CD4-positive, alpha-beta T cell treated with Interleukin-1 beta for 1 hour (primary cell): ENCODE measurements at places on chromosomes 3 and 15.

DNA sequence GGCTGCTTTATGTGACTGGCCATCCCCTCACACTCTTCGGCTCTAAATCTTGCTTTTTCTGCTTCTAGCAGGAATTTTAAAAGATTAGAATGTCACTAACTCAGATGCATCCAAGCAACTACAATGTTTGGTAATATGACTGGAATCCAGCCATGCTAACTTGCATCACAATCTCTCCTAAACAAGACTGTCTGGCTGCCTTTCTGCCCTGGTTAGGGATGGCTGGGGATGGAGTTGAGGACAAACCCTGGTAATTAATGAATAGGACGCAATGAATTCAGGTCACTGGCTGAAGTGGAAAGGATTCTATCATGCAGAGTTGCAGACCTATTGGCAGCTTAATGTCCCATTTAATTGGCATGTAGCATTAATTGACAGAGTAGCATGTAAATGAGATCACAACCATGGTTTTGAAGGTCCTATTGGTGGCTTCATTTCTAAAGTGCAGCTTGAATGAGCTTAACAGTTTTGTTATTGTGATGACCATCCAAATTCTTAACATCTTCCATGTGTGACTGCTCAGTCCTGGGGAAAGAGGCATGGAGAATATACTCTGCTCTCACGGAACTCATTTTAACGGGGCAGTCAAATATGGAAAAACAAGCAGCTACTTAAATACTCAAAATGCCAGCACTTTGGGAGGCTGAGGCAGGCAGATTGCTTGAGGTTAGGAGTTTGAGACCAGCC is 21.7 kb downstream of the NMNAT3 start:
- DNase-seq: no peak

- no peak for DNase-seq
These were observed 21.8 kb upstream of the POU1F1 start for GRCh38 chr3:87298111-87298718.

DNA sequence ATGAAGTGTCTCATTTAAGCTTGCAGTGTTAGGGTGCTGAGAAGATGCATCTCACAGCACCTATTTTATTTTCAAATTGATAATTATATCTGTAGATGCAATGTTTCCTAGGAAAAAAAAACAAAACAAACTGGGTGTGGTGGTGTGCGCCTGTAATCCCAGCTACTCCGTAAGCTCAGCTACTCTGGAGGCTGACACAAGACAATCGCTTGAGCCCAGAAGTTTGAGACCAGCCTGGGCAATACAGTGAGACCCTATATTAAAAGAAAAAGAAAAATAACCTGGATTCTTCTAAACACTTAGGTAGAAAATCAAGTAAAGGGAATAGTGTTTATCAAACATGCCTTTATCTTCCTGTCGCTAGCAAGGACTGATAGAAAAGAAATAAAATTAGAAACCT is 1.9 kb downstream of the MINDY2 start:
- DNase-seq: no peak

DNA sequence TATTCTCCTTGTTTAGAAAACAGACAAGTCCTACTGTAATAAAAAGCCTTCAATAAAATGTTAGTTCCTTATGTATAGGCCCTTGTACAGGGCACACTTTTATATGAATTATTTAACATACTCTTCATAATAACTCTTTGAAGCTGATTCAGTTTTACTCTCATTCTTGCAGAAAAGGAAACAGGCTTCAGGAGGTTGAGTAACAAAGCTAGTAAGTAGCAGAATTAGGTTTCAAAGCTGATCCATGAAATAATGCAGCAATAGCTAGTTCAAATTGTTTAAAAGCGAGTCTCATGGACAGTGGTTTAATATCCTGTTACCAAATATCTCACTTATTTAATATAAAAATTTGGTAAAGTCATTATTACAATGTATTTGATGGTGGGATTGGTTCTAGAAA is 25.0 kb downstream of the TCF12 start:
- no peak for DNase-seq

- no peak for DNase-seq
These were observed 130.8 kb downstream of the CPNE4 start for GRCh38 chr3:131903988-131904415.

DNA sequence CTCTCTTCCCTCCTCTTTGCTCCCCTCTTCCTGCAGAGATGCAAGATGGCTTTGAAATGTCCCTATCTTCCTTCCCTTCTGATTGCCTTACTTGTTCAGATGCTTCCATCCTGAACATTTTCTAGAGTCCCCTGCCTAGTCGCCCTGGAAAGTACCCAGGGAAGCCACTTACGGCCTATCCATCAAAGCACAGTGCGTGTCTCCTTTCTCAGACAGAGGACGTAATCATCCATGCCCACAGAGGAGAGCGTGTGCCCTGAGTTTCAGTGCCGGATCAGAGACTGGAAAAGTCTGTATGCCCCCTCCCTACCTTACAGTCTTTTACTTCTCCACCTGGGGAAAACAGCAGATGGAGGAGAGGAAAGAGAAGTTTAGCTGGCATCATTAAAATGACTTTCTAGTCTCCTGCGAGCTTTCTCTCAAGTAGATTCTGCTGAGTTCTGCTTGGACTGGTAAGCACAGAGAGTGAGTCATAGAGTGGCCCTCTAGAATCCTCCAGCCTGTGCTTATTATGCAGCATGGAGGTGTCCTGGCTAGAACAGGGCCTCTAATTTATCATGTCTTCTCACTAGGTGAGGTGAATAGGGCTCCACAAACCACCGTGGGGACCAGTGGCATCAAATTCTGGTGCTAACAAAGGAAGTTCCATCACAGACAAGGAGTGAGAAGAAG is 114.6 kb downstream of the SLCO3A1 start:
- DNase-seq: no peak

GRCh38 chr15:69881302-69881670 is 216.4 kb downstream of the TLE3 start:
- no peak for DNase-seq

DNA sequence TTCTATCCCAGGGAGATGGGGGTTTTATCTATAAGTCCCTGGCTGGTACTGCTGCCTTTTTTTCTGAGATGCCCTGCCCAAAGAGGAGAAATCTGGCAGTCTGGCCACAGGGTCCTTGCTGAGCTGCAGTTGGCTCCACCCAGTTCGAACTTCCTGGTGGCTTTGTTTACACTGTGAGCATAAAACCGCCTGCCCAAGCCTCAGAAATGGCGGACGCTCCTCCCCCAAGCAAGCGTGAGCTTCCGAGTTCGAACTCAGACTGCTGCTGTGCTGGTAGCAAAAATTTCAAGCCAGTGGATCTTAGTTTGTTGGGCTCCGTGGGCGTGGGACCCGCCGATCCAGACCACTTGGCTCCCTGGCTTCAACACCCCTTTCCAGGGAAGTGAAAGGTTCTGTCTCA is 126.8 kb upstream of the SUCLG2 start:
- DNase-seq: no peak

GRCh38 chr3:195104340-195104739 is 166.6 kb downstream of the XXYLT1 start:
- no peak for DNase-seq

GRCh38 chr15:31086344-31086743 is 15.2 kb downstream of the TRPM1 start:
- DNase-seq: no peak

GRCh38 chr15:89186803-89187202 is 34.6 kb downstream of the RLBP1 start:
- DNase-seq: no peak

DNA sequence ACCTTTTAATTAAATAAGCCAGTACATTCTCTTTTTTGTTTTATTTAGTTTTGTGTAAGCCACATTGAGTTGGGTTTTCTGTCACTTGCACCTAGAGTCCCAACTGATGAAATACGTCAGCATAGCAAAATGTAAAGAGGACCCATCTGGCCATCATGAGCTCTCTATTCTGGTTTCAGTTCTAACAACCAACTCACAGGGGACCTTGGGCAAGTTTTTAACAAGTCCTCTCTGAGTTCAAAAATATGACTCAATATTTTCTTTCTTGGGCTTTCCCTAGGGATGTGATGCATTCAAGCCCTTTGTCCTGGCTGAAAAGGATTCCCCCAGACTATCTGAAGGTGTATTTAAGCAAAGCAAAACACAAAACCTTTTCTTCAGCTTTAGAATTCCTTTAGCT is 32.9 kb downstream of the PLCH1 start:
- no peak for DNase-seq

DNA sequence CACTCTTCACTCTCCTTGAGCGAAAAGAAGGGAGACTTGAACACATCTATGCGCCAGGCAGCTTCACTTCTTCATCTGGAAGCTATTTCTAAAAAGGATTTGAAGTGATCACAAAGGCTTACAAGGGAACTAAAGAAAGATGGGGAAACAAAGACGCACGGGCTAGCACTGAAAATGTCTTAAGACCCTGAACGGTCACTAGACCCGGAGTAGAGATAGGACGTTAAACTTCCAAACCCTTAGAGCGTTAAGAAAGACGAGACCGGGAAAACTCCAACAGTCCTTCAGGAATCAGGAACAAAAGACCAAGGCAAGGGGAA is 47.5 kb upstream of the EPHB3 start:
- DNase-seq: no peak
